Panc1 (cell line): ENCODE measurements at places on chromosomes 2 and 18.

DNA sequence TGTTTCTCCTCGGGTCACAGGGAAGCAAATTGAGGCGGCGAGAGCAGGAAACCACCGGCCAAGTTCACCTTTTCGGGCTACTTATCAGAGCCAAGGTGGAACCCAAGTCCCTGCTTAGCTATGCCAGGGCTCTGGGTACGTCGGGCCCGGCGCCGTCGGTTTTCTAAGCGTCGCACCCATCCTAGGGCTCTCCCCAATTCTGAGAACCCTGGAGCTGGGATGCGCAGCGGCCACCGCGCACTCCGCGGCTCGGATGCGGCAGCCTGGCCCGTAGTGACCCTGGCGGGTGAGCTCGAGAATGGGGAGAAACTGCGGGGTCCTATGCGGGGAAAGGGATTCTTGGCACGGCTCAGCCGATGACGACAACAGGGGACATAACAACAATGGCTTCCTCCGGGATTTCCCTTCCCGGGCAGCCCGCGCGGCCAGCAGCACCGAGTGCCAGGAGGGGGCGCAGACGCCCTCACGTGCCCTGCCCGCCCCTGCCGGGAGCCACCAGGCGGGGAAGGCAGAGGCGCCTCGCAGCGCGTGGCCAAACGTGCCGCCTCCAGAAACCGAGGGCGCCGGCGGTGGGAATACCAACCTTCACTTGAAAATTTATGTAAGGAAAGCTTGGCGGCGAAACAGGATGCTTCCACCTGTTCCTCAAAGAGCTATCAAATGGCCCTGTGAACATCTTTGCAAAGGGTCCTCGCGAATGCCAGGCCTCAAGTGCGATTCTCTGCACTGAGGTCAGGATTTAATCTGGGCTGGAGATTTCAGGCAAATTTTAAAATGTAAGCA, 2.1 kb upstream of the SLC30A3 start:
- no peak overlapping the region for H3K27ac ChIP-seq
- H3K4me3 ChIP-seq = peak overlapping the region; percentile 51
- H3K27me3 ChIP-seq = peaks cover 27% of the 10 kb centered on the region
- H3K4me1 ChIP-seq = peaks cover 7% of the 10 kb centered on the region
- H3K36me3 ChIP-seq = no peaks in the 10 kb centered on the region

DNA sequence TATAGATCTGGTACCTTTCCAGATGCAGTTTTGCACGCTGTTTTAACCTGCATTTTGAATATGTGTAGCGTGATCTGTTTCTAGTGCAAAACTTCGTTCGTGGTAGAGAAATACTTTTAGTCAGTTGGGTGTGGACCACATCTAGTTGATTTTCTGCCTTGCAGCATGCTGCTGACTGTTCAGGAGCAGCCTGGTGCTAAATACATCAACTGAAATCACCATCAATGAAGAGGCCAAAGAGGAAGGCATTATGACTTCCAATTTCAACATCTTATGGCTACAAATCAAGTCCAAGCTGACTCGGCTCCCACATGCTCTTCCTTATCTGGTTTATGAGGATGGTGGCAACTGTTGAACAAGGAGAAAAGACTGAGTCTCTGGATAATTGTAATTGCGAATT, 298.5 kb downstream of the ZNF521 start:
- no peak overlapping the region for H3K4me3 ChIP-seq
- H3K27me3 ChIP-seq = no peaks in the 10 kb centered on the region; the same call in 1 of the 2 replicates
- no peaks in the 10 kb centered on the region for H3K36me3 ChIP-seq

- H3K4me3 ChIP-seq = no peak overlapping the region
Measured at GRCh38 chr18:22921772-22922171, 11.4 kb upstream of the RBBP8 start.

GRCh38 chr18:10140461-10141282, 226.9 kb downstream of the VAPA start:
- no peaks in the 10 kb centered on the region for H3K36me3 ChIP-seq
- no peak overlapping the region for H3K27ac ChIP-seq
- 0 out of 2 replicates have a peak, but pooled peaks cover 2% of the 10 kb centered on the region for H3K27me3 ChIP-seq
- DNase-seq = no peak

DNA sequence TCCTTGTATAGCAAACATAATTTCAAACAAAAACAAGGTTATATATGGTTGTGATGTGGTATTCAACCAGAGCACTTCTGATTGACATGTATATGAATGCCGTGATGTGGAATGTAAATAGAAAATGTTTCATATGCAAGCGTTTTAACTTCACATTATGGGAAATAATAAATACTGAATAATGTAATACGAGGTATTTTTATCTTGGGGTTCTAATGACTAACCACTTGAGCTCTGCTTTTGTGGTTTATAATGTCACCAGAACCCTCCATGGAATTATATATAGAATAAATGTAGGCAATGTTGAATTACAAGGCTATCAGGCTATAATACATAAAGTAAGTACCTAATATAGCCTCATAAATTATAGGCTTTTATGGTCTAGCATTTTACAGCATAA, 72.4 kb downstream of the ZNF521 start:
- no peak overlapping the region for H3K27ac ChIP-seq
- no peak overlapping the region for H3K4me3 ChIP-seq
- no peaks in the 10 kb centered on the region for H3K4me1 ChIP-seq

DNA sequence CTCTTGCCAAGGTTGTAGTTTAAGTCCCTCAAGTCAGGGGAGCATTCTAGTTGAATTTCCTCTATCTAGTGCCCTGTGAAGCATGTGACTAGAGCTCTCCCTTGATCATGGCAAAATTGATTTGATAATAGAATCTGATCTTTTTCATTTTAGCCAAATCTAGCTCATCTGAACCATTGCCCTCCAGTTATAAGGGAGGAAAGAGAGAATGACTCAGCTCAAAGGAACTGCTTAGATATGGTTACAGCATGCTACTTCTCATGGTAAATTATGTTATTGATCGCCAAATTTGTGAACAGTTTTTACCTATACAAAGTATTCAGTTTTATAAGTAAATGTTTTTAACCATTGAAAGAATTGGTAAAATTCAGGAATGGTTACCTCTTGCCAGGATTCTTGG, 100.8 kb downstream of the GPR39 start:
- H3K27ac ChIP-seq = no peak overlapping the region
- DNase-seq = no peak
- no peaks in the 10 kb centered on the region for H3K36me3 ChIP-seq
- no peaks in the 10 kb centered on the region for H3K4me1 ChIP-seq
- H3K27me3 ChIP-seq = no peaks in the 10 kb centered on the region

DNA sequence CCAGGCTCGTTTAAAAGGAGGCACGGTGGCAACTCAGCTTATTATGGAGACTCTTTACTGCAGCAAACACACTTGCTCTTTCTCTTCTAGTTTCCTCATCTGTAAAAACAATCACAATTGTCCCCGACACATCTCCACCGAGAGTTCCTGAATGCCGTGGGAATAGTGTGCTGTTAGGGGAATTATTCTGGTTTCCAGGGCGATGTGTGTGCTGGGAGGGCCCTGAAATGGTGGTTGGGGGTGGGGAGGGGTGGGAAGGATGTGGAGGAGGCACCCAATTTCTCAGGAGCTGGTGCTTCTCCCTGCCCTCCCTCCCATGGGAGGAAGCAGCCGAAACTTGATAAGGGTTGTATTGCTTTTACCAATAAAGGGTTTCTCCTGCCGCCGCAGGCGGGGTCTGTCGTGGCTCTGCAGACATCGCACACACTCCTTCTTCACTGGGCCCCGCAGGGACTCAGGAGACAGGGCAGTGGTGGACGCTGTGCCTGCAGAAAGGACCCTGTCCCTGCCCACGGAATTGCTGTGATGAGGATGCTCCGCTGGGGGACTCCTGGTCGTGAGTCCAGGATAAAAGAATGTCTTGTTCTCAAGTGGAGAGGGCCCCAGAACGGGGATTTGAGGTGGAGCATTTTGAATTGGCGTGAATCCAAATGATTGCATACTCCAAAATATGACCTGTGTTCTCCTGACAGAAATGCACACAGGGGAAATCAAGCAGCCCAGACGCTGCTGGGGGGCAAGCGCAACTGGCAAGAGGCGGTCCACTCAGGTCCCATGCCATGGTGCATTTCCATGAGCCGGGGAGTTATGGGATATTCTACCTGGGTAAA, 119.2 kb downstream of the ACKR3 start:
- no peaks in the 10 kb centered on the region for H3K4me1 ChIP-seq
- no peaks in the 10 kb centered on the region; the same call in 1 of the 2 replicates for H3K27me3 ChIP-seq
- H3K4me3 ChIP-seq = no peak overlapping the region
- H3K27ac ChIP-seq = no peak overlapping the region
- no peaks in the 10 kb centered on the region for H3K36me3 ChIP-seq

DNA sequence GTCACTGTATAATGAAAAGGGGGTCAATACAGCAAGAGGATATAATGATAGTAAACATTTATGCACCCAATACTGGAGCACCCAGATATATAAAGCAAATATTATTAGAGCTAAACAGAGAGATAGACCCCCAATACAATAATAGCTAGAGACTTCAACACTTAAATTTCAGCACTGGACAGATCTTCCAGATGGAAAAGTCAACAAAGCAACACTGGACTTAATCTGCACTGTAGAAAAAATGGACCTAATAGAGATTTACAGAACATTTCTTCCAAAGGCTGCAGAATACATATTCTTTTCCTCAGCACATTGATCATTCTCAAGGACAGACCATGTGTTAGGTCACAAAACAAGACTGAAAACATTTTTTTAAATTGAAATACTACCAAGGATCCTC, 26.7 kb downstream of the ZBTB14 start:
- no peak overlapping the region for H3K4me3 ChIP-seq
- H3K36me3 ChIP-seq = no peaks in the 10 kb centered on the region
- no peak for DNase-seq
- H3K27ac ChIP-seq = no peak overlapping the region
- no peaks in the 10 kb centered on the region for H3K4me1 ChIP-seq

- no peaks in the 10 kb centered on the region for H3K27me3 ChIP-seq
- no peak overlapping the region for H3K27ac ChIP-seq
- H3K36me3 ChIP-seq = no peaks in the 10 kb centered on the region
Measured at GRCh38 chr2:206069417-206069816, 16.6 kb downstream of the INO80D start.

- no peaks in the 10 kb centered on the region for H3K36me3 ChIP-seq
- DNase-seq = no peak
- H3K4me1 ChIP-seq = no peaks in the 10 kb centered on the region
- H3K27ac ChIP-seq = no peak overlapping the region
Measured at GRCh38 chr2:124933883-124934282, 908.8 kb downstream of the CNTNAP5 start.

GRCh38 chr2:100524331-100524730, 38.5 kb upstream of the PDCL3 start:
- DNase-seq = no peak
- no peaks in the 10 kb centered on the region for H3K27me3 ChIP-seq
- H3K4me3 ChIP-seq = no peak overlapping the region
- H3K4me1 ChIP-seq = no peaks in the 10 kb centered on the region
- no peaks in the 10 kb centered on the region for H3K36me3 ChIP-seq
- no peak overlapping the region for H3K27ac ChIP-seq

GRCh38 chr2:221124532-221125240, 447.4 kb downstream of the EPHA4 start:
- H3K36me3 ChIP-seq = no peaks in the 10 kb centered on the region
- H3K27me3 ChIP-seq = no peaks in the 10 kb centered on the region
- no peak overlapping the region for H3K27ac ChIP-seq
- no peak overlapping the region for H3K4me3 ChIP-seq
- no peak for DNase-seq

DNA sequence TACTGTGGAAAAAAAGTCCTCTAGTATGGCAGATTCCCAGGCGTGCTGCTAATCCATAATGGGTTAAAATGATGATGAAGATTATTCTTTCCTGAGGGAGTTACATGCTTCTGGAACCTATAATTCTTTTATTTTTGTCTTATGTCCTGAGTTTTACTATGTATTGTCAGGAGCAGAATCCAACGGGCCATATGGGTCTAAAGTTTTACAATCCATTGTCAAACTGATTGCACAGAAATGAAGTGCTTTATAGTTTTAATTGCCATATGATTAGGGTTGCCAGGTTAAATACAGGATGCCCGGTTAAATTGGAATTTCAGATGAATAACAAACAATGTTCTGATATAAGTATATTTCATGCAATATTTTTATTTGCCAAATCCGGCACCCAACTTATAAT, 100.9 kb upstream of the MAP3K20 start:
- DNase-seq = no peak
- H3K36me3 ChIP-seq = no peaks in the 10 kb centered on the region
- no peak overlapping the region for H3K4me3 ChIP-seq
- H3K27ac ChIP-seq = no peak overlapping the region
- H3K4me1 ChIP-seq = peaks cover 17% of the 10 kb centered on the region

DNA sequence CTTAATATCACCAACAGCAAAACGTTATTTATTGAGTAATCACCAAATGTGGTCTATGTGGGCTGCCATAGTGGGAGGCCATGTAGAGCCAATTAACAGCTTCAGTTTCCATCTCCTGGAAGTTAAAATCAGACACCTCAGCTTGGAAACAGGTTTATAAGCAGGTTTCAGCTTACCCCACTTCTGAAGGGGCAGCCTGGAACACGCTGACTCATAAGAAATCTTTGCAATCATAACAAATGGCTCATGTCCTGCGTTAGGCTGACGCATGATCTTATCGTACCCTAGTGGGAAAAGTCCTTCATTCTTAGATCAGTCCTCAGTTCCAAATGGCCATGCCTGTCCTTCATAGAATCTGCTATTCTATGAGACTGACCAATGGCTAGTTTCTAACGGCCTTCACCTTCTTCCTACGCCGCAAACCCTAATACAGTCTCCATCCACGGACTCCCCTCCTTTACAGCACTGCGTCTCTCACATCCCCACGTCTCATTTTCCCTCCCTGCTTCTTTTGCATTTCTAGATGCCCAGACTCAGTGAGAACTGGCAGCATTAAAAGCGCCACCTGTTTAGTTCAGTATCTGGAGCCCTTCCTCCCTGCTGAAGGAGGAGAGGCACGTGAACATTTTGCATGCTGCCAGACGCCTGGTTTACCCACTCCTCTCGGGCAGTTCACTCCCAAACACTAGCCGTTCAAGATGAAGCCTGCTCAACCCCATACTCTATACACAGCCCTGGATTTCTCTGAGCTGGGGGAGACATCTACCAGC, 24.2 kb upstream of the BZW1 start:
- H3K4me1 ChIP-seq = peaks cover 10% of the 10 kb centered on the region; the same call in 1 of the 2 replicates
- H3K4me3 ChIP-seq = peak overlapping the region; percentile 29
- DNase-seq = peak; percentile 82
- H3K27me3 ChIP-seq = no peaks in the 10 kb centered on the region

DNA sequence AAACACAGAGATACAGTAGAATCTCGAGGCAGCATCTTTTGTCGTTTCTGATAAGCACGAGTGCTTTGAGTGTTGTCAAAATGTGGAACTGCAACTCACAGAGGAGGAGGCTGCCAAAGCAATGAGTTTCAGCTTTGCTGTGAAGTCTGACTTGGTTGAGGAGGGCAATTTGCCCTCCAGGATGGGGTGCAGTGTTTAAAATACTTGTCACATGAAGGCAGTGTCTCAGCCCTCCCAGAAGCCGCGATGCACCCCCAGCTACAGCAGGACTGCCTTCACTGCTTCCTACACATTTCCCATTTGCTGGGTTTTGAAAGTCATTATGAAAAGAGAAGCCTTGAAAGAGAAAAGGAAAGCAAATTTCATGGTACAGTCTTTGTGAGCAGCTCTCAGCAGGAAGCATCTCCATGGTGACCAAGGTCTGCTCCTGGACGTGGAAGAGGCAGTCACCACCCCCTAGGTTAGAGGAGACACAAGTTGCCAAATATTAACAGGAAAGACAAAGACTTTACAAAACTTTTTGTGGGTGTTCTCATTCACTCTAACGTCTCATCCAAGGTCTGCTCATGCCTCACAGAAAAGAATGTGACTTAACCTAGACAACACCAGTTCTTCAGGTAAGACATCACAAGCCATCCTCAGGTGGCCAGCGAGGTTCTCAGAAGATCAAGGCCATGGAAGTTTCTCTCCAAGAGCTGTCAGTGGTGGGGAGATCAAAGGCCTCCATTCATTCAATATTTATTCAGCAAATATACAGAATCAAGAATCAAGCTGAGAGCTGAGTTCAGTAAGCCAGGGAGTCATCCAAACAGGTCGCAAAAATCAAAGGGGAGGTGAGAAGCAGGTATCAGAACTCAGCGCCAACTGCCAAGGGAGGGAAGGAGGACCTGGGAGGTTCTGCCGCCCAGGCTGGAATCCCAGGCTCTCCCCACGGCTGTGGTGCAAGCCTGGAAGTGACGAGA, 476.0 kb downstream of the EIPR1 start:
- no peak overlapping the region for H3K27ac ChIP-seq
- H3K4me3 ChIP-seq = no peak overlapping the region
